A549 treated with RU486 at 1 μM for 4 hours (cell line): ENCODE measurements at places on chromosomes 3 and 15. TPM values are rescaled to one million over a fixed set of nuclear protein-coding genes. Genes with fewer than 3 reads are reported as not detected.

The CHRNA5 gene
- total RNA-seq: 20.4 to 39.2 TPM (median 36.2 TPM) in 5 replicates

The CFAP161 gene
- not detected in 5 replicates for total RNA-seq

The TTLL13 gene
- 0.27 to 0.61 TPM (median 0.39 TPM) in 4 of 5 replicates, not detected in the other for total RNA-seq

The IGSF11 gene
- total RNA-seq: 4.4 to 6.6 TPM (median 5.8 TPM) in 5 replicates

The TXNRD3 gene
- 6.1 to 8.5 TPM (median 6.6 TPM) in 5 replicates for total RNA-seq

The IL12A gene
- 0.91 to 1.3 TPM (median 0.93 TPM) in 5 replicates for total RNA-seq

The ADAMTS9 gene
- 0.54 to 0.87 TPM (median 0.74 TPM) in 5 replicates for total RNA-seq

The GDPGP1 gene
- 4.4 to 6.5 TPM (median 5.5 TPM) in 5 replicates for total RNA-seq

The DUOXA2 gene
- total RNA-seq: not detected in 5 replicates

The PGBD4 gene
- 0.82 to 1.6 TPM (median 1.5 TPM) in 5 replicates for total RNA-seq

The EIF4E3 gene
- total RNA-seq: 1.6 to 3.8 TPM (median 3.7 TPM) in 5 replicates

The SPINT1 gene
- 0.87 to 1.5 TPM (median 1.1 TPM) in 5 replicates for total RNA-seq

The B3GALNT1 gene
- total RNA-seq: 0.15 to 0.23 TPM (median 0.21 TPM) in 3 of 5 replicates, not detected in the others

The AGTR1 gene
- total RNA-seq: 0.30 to 0.80 TPM (median 0.42 TPM) in 4 of 5 replicates, not detected in the other

The SNX22 gene
- total RNA-seq: 0.43 to 0.77 TPM (median 0.64 TPM) in 5 replicates

The GRK7 gene
- 0.03 to 0.09 TPM in 2 of 5 replicates, not detected in the others for total RNA-seq

The PRTG gene
- total RNA-seq: 9.6 to 12.6 TPM (median 11.1 TPM) in 5 replicates

The UCN2 gene
- total RNA-seq: 7.3 to 10.3 TPM (median 8.6 TPM) in 5 replicates

The NDN gene
- total RNA-seq: 0.09 to 0.11 TPM in 2 of 5 replicates, not detected in the others

The TMEM212 gene
- not detected in 5 replicates for total RNA-seq

The CHRM5 gene
- not detected in 5 replicates for total RNA-seq

The CAMP gene
- total RNA-seq: not detected in 5 replicates

The TGM4 gene
- total RNA-seq: 0.10 to 0.17 TPM in 2 of 5 replicates, not detected in the others

The SLC35G2 gene
- 18.3 to 35.1 TPM (median 30.8 TPM) in 5 replicates for total RNA-seq

The MKRN3 gene
- 1.1 to 3.3 TPM (median 2.3 TPM) in 5 replicates for total RNA-seq

The PLA2G4E gene
- not detected in 5 replicates for total RNA-seq

The CFAP91 gene
- total RNA-seq: 0.15 to 0.35 TPM (median 0.31 TPM) in 5 replicates

The ZNF639 gene
- 13.1 to 24.9 TPM (median 22.4 TPM) in 5 replicates for total RNA-seq

The BFSP2 gene
- total RNA-seq: not detected in 5 replicates

The DPPA4 gene
- not detected in 5 replicates for total RNA-seq

The FLNB gene
- total RNA-seq: 280 to 309 TPM (median 292 TPM) in 5 replicates

The LIPC gene
- 0.15 to 0.37 TPM in 2 of 5 replicates, not detected in the others for total RNA-seq

The CTSH gene
- total RNA-seq: 43.4 to 51.9 TPM (median 46.2 TPM) in 5 replicates

The STRIT1 gene
- not detected in 5 replicates for total RNA-seq

The GPR15 gene
- not detected in 5 replicates for total RNA-seq

The CGGBP1 gene
- 33.6 to 39.5 TPM (median 37.7 TPM) in 5 replicates for total RNA-seq

The GOLGA6B gene
- total RNA-seq: 0.09 TPM in 1 of 5 replicates, not detected in the others

The CILP gene
- 0.04 to 0.09 TPM (median 0.05 TPM) in 5 replicates for total RNA-seq

The ACKR2 gene
- not detected in 5 replicates for total RNA-seq
